ENCODE measurements at places on chromosomes 5 and 9.

GRCh38 chr9:12699529-12699928 is 6.3 kb downstream of the TYRP1 start:
- DNase-seq: no peak

DNA sequence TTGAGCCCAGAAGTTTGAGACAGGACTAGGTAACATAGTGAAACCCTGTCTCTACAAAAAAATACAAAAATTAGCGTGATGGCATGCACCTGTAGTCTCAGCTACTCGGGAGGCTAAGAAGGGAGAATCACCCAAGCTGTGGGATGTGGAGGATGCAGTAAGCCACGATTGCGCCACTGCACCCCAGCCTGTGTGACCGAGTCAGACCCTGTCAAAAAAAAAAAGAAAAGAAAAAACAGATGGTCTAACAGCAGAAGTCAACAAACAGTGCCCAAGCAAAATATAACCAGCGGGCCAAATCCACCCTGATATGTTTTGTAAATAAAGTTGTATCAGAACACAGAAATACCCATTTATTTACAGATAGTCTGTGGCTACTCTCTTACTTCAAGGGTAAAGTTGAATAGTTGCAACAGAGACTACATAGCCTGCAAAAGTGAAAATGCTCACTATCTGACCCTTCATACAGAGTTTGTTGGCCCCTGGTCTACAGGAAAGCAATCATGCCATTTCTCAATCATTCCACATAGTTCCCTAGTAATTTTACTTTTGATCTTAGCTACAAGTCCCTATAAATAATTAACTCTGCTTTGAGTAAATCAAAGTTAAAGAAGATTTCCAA is 383.7 kb downstream of the TLE1 start:
- DNase-seq: no peak

DNA sequence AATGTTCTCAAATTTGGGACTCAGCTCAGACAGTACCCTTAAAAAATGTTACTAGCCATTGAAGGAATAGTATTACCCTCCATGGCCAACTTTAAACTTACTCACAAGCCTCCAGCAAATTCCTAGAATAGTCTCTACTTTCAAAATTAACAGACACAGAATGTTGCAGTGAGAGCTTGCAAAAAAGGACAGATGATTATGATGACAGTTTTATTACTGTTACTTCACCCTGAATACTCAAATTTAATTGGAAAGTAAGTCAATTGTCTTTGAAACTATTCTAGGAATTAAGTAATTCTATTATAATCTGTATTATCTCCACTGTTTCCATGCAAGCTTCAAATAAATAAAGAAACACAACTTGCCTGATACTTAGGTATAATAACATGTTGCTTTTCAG is 288.3 kb downstream of the SLF1 start:
- no peak for DNase-seq

- no peak for DNase-seq
Observed at GRCh38 chr5:133696782-133697507, 84.6 kb upstream of the FSTL4 start.

DNA sequence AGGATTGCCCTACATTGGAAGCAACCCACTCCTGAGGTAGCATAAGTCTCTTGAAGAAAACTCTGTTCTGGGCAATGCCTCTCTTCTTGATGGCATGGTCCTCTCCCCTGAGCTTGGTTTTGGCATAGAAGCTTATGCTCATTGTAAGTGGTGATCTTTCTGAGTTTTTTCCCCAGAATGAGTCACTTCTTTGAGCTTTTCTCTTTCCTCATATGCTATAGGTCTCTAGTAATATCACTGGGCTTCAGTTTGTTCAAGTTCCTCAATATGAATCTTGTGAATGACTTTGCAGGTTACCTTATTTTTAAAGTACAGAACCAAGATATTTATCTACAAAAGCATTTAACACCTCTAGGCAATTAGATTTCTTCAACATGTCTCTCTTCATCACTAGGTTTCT is 76.5 kb upstream of the ATG10 start:
- DNase-seq: no peak

Data from stimulated activated CD8-positive, alpha-beta memory T cell treated with anti-CD3 and anti-CD28 coated beads, Interleukin-2, amount 100 ng/mL, for 1 hour (primary cell).